ENCODE measurements at places on chromosomes 6 and 20.
A peak's percentile ranks its signal among the peaks of the same experiment; 100 is the strongest.

GRCh38 chr6:166614171-166614583, 12.9 kb downstream of the RPS6KA2 start:
- no peaks in the 10 kb centered on the region for H3K27me3 ChIP-seq
- no peak overlapping the region for H3K4me3 ChIP-seq
- peaks cover 3% of the 10 kb centered on the region for H3K36me3 ChIP-seq

DNA sequence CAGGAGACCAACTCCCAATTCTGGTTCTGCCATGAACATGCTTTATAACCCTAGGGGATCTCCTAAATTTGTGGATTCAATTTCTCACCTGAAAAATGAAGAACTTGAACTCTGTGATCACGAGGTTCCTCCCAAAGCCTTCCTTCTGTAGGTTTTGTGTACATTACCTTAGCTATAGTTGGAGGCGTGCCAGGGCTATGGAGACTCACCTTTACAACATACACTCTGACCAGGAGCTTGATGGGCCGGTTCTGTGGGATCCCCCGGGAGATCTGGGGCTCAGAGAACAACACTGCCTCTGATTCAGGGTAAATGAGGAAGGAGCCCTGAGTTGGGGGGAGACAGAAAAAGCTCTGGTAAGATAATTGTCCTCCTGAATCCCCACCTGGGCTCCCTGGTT, 34.1 kb downstream of the ERGIC3 start:
- H3K36me3 ChIP-seq = peaks cover 2% of the 10 kb centered on the region
- no peak overlapping the region for H3K27ac ChIP-seq
- no peaks in the 10 kb centered on the region for H3K27me3 ChIP-seq
- no peak overlapping the region for H3K4me3 ChIP-seq
- no peak for DNase-seq

- DNase-seq = peak; percentile 42
- H3K4me1 ChIP-seq = peaks cover 51% of the 10 kb centered on the region
- H3K27me3 ChIP-seq = no peaks in the 10 kb centered on the region
- no peaks in the 10 kb centered on the region for H3K36me3 ChIP-seq
- H3K27ac ChIP-seq = peak overlapping the region; percentile 1
Observed at GRCh38 chr6:139257821-139258398, 33.9 kb downstream of the TXLNB start.

GRCh38 chr6:47592131-47592840, 106.1 kb upstream of the ADGRF4 start:
- H3K27me3 ChIP-seq = no peaks in the 10 kb centered on the region
- H3K27ac ChIP-seq = no peak overlapping the region
- peaks cover 51% of the 10 kb centered on the region for H3K36me3 ChIP-seq
- peaks cover under 1% of the 10 kb centered on the region for H3K4me1 ChIP-seq
- H3K4me3 ChIP-seq = no peak overlapping the region
- DNase-seq = no peak

GRCh38 chr20:34581341-34582184, 23.0 kb downstream of the MAP1LC3A start:
- H3K27me3 ChIP-seq = no peaks in the 10 kb centered on the region
- peak overlapping the region; percentile 92 for H3K27ac ChIP-seq
- peaks cover 13% of the 10 kb centered on the region for H3K36me3 ChIP-seq
- DNase-seq = peak; percentile 78
- H3K4me3 ChIP-seq = no peak overlapping the region

DNA sequence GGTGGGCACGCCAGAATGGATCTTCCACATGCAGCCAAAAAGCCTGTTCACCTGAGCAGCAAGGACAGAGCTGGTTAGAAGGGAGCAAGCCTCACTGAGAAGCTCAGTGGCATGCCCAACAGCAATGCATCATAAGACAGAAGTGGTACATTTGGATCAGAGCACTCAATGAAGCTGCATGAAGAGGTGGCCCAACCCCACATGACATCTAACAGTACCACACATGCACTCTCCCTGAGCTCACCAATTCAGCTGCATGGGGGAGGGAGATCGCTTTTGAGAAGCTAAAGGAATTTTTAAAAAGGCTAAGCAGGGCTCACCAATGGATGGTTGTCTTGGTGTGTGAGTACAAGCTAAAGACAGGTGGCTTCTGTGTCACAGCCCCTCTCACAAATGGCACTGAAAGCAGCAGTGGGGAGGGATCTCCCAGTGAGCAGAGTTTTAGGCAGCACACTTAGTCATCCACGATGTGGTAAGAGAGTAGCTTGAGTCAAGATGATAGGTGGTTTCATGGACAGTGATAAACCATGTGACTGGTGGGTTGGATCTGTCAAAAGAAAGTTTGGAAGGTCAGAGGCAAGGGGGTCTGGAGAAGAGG, 166.6 kb upstream of the TAB2 start:
- peaks cover 35% of the 10 kb centered on the region for H3K36me3 ChIP-seq
- H3K27ac ChIP-seq = peak overlapping the region; percentile 70
- peaks cover 92% of the 10 kb centered on the region for H3K4me1 ChIP-seq
- peak; percentile 82 for DNase-seq

DNA sequence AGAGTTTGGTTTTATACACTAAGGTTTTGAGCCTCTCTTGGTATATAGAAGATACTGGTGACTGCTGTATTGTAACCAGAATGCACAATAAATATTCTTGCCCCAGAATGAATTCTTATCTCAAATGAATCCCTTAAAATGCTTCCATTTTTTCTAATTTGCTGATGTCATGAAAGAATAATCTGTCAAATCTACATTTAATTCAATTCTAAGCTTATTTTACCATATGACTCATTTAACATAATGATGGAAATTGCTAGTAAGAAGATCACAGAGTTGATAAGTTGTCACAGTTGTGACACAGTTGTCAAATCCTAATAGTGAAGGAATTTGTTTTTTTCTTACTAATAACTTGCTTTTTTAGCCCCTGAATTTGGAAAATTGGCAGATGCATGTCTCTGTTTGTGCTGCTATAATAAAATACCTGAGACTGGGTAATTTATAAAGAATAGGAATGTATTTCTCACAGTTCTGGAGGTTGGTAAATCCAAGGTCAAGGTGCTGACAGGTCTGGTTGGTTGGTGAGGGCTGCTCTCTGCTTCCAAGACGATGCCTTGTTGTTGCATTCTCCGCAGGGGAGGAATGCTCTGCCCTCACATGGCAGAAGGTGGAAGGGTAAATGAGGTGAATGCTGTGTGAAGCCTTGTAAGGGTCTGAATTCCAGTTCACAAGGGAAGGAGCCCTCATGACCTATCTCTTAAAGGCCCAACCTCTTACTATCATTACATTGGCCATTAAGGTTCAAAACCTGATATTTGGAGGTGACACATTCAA, 4.7 kb downstream of the ECT2L start:
- no peak overlapping the region for H3K4me3 ChIP-seq
- H3K27me3 ChIP-seq = peaks cover 6% of the 10 kb centered on the region
- H3K4me1 ChIP-seq = no peaks in the 10 kb centered on the region
- no peak for DNase-seq

GRCh38 chr6:75991941-75992340, 80.5 kb downstream of the IMPG1 start:
- H3K4me3 ChIP-seq = no peak overlapping the region
- no peak for DNase-seq
- no peak overlapping the region for H3K27ac ChIP-seq
- H3K4me1 ChIP-seq = no peaks in the 10 kb centered on the region
- no peaks in the 10 kb centered on the region for H3K36me3 ChIP-seq
- H3K27me3 ChIP-seq = peaks cover 2% of the 10 kb centered on the region

GRCh38 chr20:2246069-2246491, 49.7 kb upstream of the TGM3 start:
- H3K4me3 ChIP-seq = no peak overlapping the region
- H3K4me1 ChIP-seq = no peaks in the 10 kb centered on the region
- H3K36me3 ChIP-seq = no peaks in the 10 kb centered on the region
- no peak for DNase-seq

- peaks cover 2% of the 10 kb centered on the region for H3K4me1 ChIP-seq
- peaks cover 64% of the 10 kb centered on the region for H3K36me3 ChIP-seq
- no peak overlapping the region for H3K27ac ChIP-seq
- H3K4me3 ChIP-seq = no peak overlapping the region
Observed at GRCh38 chr6:158669145-158670035, 19.5 kb downstream of the SYTL3 start.

DNA sequence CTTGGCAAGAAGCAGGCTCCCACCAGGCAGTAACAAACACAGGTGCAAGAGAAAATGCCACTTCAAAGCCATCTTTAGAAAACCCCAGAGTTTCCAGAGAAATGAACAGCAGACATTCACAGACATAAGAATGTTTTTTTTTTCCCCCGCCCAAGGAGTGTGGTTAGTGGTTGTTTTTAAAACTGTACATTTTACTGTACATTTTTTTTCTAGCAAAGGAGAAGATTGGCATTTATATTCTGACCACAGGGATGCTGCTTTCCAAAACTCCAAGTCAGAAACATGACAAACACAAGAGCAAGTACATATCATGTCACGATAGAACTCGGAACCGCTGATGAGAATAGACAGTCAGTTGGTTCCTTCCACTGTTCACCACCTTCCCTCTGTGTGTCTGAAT, 197.9 kb downstream of the LRFN2 start:
- no peak for DNase-seq
- peaks cover 8% of the 10 kb centered on the region for H3K4me1 ChIP-seq
- H3K27ac ChIP-seq = no peak overlapping the region

DNA sequence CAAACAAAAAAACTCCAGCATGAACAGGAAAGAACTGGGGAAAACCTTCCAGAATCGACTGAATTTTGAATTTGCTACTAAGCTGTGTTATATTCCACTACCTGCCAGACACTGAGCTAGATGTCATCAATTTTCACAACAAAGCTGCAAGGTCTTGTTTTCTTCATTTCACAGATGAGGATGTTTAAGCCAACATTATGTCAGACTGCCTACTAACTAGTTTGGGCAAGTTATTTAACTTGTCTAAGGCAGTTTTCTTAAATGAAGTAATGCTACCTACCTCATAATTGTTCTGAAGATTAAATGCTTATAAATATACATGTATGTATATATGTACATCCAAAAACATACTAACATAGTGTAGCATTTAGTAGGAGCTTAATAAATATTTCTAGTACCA, 144.4 kb downstream of the MMS22L start:
- H3K36me3 ChIP-seq = peaks cover 1% of the 10 kb centered on the region
- DNase-seq = no peak
- no peak overlapping the region for H3K27ac ChIP-seq
- H3K27me3 ChIP-seq = no peaks in the 10 kb centered on the region
- H3K4me1 ChIP-seq = peaks cover 2% of the 10 kb centered on the region

GRCh38 chr20:25237610-25238318, 10.1 kb upstream of the PYGB start:
- DNase-seq = peak; percentile 82
- peaks cover 19% of the 10 kb centered on the region for H3K27me3 ChIP-seq
- peaks cover 29% of the 10 kb centered on the region for H3K4me1 ChIP-seq
- H3K4me3 ChIP-seq = peak overlapping the region; percentile 36

DNA sequence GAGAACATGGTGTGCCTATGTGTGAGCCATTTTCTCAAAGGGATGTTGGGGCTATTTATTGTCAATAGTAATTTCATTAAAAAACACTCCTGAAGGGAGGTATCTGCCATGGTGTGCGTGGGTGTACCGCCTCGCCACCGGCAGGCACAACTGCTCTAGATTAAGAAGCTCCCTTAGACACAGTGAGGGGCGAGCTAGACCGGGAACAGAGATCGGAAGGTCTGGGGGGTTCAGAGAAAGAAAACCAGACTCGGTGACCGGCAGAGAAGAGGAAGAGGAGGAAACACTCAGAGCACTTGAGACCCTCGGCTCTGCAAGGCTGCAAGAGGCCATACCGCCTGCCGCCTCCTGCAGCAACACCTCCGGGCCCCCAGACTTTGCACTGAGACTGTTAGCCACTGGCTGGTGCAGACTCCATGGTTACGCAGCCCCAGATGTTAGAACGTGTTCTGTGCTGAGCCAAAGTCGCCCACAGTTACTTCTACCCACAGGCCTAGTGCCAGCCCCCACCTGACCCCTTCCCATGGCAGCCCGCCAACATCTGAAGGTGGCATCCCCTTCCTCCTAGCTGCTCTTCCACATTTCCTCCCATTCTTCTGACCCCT, 18.1 kb downstream of the PXDC1 start:
- H3K4me3 ChIP-seq = no peak overlapping the region
- H3K36me3 ChIP-seq = peaks cover 2% of the 10 kb centered on the region
- no peak overlapping the region for H3K27ac ChIP-seq
- H3K27me3 ChIP-seq = peaks cover 8% of the 10 kb centered on the region
- peaks cover 3% of the 10 kb centered on the region for H3K4me1 ChIP-seq

- H3K4me3 ChIP-seq = no peak overlapping the region
- DNase-seq = no peak
- no peak overlapping the region for H3K27ac ChIP-seq
- H3K36me3 ChIP-seq = peaks cover 4% of the 10 kb centered on the region
- H3K27me3 ChIP-seq = no peaks in the 10 kb centered on the region
Observed at GRCh38 chr20:33539129-33539528, 49.2 kb downstream of the CBFA2T2 start.

DNA sequence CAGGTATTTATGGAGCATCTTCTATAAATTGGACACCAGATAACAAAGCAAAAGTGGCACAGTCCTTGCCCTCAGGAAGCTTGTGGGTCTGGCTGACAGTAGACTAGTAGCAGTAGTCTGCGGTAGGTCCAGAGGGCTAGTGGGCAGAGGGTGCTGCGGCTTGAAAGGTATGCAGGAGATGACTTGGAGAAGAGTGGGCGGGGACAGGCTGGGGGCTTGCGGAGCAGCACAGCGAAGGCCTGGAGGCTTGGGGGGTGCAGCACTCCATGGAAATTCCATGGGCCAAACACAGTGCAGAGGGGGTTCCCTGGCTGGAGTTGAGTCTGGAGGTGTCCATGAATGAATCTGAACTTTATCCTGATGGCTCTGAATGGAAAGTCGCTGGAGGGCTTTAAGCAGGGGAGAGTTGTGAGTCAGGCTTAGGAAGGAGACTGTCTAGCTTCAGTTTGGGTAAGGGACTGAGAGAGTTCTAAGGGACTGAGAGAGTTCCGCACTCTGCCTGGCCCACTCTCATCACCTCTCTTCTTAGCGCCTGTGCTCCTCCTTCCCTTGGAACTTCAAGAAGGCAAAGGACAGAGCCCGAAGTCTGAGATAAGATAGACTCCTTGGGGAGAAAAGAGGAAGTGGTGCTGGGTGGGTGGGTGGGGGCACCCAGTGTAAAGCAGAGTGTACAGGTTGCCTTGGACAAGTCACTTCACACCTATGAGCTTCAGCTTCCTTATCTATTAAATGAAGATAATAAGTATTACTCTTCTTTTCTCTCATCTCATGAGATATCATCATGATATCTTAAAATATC, 8.8 kb downstream of the PKIG start:
- no peak overlapping the region for H3K27ac ChIP-seq
- DNase-seq = no peak
- H3K36me3 ChIP-seq = no peaks in the 10 kb centered on the region
- H3K4me1 ChIP-seq = no peaks in the 10 kb centered on the region
- no peaks in the 10 kb centered on the region for H3K27me3 ChIP-seq
- H3K4me3 ChIP-seq = no peak overlapping the region

GRCh38 chr6:140193269-140193668, 818.8 kb upstream of the CITED2 start:
- no peaks in the 10 kb centered on the region for H3K4me1 ChIP-seq
- no peak overlapping the region for H3K27ac ChIP-seq
- H3K4me3 ChIP-seq = no peak overlapping the region
- H3K27me3 ChIP-seq = peaks cover 4% of the 10 kb centered on the region

DNA sequence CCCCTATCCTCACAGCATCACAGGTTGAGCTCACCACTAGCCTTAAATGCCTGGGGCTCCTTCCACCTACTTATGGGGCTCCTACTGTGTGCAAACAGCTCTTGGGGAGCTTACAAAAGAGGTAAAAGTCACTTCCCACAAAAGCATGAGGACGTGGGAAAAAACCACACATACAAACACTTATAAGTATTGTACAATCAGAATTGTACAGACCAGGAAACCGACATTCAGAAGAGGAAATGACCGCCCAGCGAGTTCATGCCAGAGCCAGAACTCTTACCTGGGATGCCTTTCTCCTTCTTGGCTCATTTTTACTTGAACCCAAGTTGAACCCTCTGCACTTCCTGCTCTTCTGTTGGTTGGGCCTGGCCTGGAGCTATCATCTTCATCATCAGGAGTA, 6.3 kb upstream of the PPP1R16B start:
- H3K27ac ChIP-seq = peak overlapping the region; percentile 28
- no peak for DNase-seq
- H3K4me1 ChIP-seq = peaks cover 15% of the 10 kb centered on the region
- no peaks in the 10 kb centered on the region for H3K27me3 ChIP-seq
